ENCODE measurements at places on chromosomes 1 and 21.

- DNase-seq: no peak
Measured at GRCh38 chr1:197675583-197676208, 99.6 kb downstream of the DENND1B start.

- peak; percentile 78 for DNase-seq
Measured at GRCh38 chr21:42845296-42845965, 33.9 kb downstream of the WDR4 start.

DNA sequence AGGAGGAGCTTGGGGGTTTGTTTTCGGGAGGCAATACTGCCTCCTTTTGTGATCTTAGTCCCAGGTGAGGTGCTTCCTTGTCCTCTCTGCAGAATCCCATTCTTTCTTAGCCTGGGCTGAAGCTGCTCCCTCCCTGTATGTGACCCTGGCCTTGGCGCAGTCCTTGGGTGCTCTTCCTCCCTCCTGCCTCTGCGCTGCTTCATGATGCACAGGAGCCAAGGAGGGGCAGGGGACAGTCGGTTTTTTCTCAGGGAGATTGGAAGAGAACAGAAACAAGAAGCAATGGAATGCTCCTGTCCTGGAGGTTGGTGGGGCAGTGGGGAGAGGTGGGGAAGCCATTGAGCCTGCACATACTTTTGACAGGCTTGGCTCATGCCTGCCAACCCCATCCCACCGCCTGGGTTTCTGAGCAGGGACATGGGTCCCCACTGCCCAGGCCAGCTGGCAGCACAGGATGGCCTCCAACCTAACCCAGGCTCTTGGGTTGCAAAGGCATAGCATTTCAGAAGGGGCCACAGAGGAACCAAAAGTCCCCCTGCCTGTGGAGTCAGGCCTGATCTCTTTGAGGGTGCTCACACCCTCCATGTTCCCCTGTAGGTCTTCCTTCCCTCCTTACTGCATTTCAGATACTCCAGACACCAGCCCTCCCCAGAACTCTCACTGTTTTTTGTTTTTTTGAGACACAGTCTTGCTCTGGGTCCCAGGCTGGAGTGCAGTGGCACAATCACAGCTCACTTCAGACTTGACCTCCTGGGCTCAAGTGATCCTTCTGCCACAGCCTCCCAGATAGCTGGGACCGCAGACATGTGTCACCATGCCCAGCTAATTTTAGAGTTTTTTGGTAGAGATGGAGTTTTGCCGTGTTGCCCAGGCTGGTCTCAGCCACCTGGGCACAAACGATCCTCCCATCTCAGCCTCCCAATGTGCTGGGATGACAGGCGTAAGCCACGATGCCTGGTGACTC, 16.1 kb downstream of the IL6R start:
- DNase-seq: no peak

GRCh38 chr1:182441719-182442118, 8.2 kb upstream of the RGSL1 start:
- DNase-seq: no peak

DNA sequence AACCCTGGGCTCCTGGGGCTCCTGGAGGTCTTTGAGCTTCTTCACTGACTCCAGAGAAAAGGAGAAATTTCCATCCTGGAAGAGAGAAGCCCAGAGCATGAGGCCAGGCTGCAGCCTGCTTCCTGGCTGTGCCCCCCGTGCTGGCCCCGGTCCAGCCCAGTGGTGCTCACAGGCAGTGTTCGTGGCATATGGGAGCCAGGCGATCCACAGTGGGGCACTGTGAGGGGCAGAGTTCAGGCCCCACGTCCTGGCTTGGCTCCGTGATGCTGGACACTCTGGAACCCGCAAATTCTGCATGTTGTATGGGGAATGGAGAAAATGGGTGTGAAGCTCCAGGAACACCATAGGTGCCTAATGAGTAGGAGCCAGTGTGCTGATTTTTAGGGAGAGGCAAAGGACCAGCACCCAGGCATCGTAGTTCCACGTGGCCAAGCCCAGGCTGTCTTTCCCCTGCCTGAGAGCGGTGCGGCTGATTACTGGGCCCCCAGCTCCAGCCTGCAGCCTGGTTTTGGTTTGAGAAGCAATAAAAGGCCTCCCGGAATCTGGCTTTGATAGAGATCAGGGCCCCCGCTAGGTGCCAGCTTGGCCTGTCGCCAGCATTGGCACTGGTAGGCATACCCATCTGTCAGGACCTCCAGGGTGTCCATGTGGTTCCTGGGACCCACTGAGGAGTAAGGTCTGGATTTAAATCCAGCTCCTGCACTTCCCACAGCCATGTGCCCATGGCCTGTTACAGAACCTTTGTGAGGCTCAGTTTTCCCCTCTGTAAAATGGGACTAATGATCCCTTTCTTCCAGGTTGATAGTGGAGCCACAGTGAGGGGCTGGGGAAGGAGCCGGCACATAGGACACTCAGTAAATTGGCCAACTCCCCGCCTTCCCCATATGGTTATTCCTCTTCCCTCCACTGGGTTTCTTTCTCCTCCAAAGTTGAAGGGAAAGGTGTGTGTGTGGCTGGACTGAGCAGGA, 725 bp downstream of the GUCA2A start:
- no peak for DNase-seq

DNA sequence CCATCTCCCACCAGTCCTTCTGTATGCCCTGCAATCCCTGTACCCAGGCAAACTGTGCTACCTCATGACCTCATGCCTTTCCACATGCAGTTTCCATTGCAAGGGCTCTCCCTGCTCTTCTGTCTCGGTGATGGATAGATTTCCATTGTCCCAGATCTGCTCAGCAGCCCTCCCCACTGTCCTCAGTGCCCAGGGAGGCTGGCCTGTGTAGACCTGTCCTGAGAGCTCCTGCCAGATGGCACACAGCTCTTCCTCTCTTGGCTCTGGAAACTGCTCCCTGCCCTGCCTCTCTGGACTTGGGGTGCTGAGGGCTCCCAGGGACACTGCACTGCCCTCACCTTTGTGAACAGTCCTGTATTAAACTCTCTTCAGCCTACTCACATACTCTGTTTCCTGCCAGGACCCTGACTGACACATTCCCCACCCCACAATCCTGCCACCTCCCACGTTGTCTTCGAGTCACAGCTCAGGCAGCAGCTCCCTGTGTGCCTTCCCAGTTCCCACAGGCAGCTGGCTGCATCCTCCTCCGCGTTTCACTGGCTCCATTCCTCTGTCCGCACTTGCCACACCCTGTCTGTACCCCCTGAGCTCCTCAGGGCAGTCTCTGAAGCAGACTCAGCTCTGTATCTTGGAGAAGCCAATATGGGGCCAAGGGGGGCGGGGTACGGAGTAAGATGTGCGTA, 57.0 kb downstream of the SPATA46 start:
- DNase-seq: no peak

DNA sequence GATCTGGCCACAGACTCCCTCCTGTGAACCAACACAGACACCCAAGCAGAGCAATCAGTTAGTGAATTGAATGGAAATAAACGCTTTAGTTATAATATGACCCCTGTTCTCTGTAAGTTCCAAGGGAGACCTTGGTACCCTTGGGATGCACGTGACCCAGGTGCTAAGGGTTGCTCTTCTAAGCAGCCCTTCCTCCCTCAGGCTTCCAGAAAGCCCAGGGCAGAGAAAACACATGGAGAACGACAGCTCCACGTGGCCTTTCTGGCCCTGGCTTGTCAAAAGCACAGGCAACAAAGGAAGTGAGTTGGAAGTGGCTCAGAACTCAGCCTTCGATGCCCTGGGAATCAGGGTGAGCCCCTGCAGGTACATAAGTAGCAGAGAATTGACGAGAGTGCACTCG, 57.4 kb downstream of the LACTBL1 start:
- DNase-seq: no peak

DNA sequence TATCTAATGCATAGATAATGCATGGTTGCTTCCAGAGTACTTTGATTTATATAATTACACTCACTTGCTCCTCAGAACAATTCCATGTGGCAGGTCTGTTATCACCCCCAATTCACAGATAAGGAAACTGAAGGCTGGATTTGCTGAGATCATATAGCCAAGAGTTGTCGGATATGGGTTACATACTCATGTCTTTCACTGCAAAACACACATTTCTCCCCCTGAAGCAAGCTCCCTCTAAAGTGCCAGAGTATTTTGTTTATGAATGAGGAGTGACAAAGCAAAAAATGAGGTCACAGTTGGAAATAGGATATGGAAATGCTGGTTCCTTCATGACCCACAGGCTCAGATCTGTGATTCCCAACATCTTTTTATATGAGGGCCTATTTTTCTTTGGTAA, 134.2 kb downstream of the ROR1 start:
- DNase-seq: no peak

GRCh38 chr21:26099610-26100219, 70.9 kb downstream of the APP start:
- no peak for DNase-seq

GRCh38 chr1:61910035-61910434, 167.8 kb downstream of the PATJ start:
- no peak for DNase-seq

DNA sequence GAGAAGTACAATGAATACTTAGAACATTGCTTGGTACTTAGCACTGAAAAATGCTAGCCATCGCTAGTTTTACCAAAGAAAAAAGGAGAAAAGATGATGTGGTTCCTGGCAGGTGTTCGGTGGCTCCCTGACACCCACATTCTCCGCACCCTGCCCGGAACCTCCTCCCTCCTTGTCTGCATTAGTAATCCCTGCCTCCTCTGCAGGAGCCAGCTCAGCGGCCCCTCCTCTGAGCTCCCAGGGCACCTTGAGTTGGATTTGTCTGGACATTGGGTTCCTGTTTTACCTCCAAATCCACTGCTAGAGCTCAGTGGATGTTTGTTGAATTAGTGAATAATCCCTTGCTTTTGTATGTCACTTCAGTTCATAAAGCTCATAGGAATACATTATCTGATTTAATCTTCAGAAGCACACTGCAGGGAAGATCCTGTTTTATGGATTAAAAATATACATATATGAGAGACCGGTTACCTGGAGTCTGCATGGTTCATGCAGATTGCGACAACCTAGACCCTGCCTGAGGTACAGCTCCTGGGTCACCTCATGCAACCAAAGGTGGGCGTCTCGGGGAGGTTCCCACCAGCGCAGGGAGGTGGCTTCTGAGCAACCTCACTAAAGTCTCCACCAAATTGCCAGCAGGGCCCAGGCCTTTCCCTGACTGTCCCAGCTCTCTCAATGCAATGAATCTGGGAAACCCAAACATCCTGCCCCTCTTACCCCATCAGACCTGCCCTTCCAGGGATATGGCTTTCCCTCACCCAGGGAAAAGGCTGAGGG, 24.2 kb downstream of the PCAT6 start:
- DNase-seq: no peak

GRCh38 chr1:176799327-176799726, 336.4 kb downstream of the PAPPA2 start:
- DNase-seq: no peak

DNA sequence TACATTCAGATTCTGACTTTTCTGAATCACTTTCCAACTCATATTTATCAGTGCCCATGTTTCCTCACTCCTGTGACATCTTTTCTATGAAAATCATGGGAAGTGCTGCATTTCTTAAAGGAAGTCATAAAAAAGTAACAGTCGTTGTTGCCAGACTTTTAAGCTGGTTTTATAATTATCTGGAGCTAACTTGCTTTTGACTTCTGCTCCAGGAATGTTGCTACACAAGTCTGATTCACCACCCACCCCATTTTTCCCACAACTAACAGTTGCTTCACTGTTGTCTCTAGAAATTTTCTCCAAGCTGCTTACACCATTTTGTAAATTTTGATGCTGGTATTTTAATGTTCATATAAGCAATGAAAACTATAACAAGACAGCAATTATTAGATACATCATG, 12.2 kb downstream of the FCRLB start:
- no peak for DNase-seq

- DNase-seq: no peak
Measured at GRCh38 chr1:204439621-204440375, 28.2 kb upstream of the PPP1R15B start.

DNA sequence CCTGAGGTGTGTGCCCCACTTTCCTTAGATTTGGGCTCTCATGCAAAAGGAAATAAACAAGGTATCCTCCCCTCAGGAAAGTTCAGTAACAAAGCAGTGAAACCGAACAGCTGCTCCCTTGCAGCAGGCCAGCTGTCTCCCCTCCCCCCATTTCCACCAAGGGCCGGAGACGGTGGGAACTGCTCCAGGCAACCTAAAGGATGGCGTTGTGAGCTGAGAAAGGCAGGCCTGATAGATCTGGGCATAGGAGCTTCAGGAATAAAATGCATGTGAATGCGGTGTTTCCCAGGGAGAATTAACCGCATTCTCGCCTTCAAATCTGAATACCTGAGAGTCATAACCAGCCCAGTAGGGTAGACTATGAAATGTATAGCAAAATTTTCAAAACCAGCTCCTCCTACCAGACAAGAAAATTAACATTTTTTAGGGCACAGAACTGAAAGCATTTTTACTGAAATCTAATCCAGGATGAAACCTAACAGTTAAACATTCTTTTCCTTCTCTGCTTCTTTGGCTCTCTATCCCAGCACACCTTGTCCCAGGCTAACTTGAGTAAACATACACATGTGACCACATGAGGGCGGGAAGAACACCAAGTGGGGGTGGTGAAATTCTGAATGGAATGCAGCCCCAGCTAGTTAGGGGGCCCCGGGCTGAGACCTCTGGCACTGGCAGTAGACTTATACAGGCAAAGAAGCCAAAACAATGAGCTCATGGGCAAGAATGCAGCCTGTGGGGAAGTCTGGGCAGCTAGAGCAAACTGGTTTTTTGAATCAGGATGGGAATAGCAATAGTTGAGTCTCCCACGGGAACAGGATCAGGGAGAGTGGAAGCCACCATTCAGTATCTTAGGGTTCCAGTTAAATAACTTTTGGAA, 11.5 kb downstream of the MCL1 start:
- DNase-seq: peak; percentile 83

GRCh38 chr1:109490029-109490933, 3.6 kb upstream of the CYB561D1 start:
- DNase-seq: no peak

- DNase-seq: no peak
Measured at GRCh38 chr1:157198619-157199420, 60.6 kb upstream of the ETV3 start.

DNA sequence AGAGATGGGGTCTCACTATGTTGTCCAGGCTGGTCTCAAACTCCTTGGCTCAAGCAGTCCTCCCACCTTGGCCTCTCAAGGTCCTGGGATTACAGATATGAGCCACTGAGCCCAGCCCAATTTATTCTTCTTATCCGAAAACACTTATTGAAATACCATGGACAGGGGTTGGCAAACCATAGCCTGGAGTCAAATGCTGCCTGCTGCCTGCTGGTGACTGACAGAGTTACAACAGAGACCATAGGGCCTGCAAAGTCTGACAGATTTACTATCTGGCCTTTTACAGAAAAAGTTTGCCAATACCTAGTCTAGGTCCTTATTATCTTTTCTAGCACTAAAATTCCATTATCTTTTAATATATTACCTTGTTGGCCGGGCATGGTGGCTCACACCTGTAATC, 87.1 kb upstream of the ZNF281 start:
- DNase-seq: no peak

DNA sequence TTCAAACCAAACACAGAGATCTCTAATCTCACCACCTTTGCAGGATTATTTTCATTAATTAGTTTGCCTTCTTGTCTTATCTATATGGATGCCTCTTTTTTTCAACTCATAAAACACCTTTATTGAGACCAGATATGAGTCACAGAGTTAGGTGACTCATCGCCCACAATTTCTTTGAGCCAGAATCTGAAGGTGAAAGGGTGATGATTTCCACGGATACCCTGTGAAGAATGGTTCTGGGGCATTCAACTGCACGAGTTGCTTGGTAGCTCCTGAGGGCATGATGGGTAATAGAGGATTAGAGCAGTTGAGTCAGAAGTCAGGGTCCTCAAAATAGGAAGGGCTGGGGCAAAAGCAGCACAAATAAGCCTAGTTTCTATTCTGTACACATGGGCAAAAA, 128.2 kb downstream of the TBX19 start:
- no peak for DNase-seq

- DNase-seq: no peak
Measured at GRCh38 chr1:190634134-190634533, 156.5 kb upstream of the BRINP3 start.

GRCh38 chr1:65526049-65526556, 105.6 kb downstream of the LEPR start:
- DNase-seq: no peak
